ENCODE measurements at places on chromosomes 7 and 10.

- DNase-seq: no peak
- no peak overlapping the region for H3K4me3 ChIP-seq
- no peak overlapping the region for H3K27ac ChIP-seq
- H3K36me3 ChIP-seq: peaks cover 4% of the 10 kb centered on the region
- H3K27me3 ChIP-seq: peaks cover 26% of the 10 kb centered on the region
- peaks cover 15% of the 10 kb centered on the region for H3K4me1 ChIP-seq
Measured at GRCh38 chr10:123912466-123912865, 20.9 kb upstream of the CPXM2 start.

GRCh38 chr10:2686691-2687090 lies 380.7 kb upstream of the PFKP start:
- no peak overlapping the region for H3K27ac ChIP-seq
- no peak for DNase-seq
- H3K36me3 ChIP-seq: no peaks in the 10 kb centered on the region
- H3K27me3 ChIP-seq: peaks cover 7% of the 10 kb centered on the region

GRCh38 chr10:19578571-19578970 lies 237.7 kb upstream of the PLXDC2 start:
- no peaks in the 10 kb centered on the region for H3K36me3 ChIP-seq
- H3K27ac ChIP-seq: no peak overlapping the region
- no peaks in the 10 kb centered on the region for H3K27me3 ChIP-seq
- H3K4me3 ChIP-seq: no peak overlapping the region
- H3K4me1 ChIP-seq: no peaks in the 10 kb centered on the region
- DNase-seq: no peak

DNA sequence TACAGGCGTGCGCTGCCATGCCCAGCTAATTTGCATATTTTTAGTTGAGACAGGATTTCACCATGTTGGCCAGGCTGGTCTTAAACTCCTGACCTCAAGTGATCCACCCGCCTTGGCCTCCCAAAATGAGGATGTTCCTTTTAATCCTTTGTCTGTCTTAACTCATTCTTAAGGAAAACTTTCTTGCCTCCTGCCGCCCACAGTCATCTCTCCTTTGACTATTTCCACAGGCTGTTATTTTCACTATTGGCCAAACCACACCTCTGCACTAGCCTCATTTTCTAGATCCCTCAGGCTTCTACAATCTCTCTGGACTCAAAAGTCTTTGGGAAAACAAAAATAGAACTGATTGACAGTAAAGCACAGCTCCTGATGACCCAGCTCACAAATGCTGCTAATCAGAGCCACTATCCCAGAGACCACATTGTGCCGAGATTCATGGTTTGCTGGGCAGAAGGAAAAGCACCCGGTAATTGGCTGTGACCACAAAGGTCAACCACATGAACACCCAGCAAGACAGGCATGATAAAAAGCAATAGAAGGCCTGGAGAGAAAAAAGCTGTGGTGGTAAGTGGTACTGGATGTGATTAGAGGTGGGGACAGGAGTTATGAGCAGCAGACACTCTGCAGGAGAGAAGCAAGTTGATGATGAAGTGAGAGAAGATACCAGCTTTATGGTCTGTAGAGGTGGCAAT lies 44.1 kb upstream of the ZNRF2 start:
- H3K27ac ChIP-seq: no peak overlapping the region
- H3K27me3 ChIP-seq: no peaks in the 10 kb centered on the region
- no peaks in the 10 kb centered on the region for H3K36me3 ChIP-seq
- H3K4me1 ChIP-seq: peaks cover 38% of the 10 kb centered on the region
- DNase-seq: no peak
- peak overlapping the region; percentile 47 for H3K4me3 ChIP-seq

GRCh38 chr10:36412942-36413341 lies 712.5 kb upstream of the ANKRD30A start:
- no peak overlapping the region for H3K27ac ChIP-seq
- H3K27me3 ChIP-seq: no peaks in the 10 kb centered on the region
- H3K4me3 ChIP-seq: no peak overlapping the region

DNA sequence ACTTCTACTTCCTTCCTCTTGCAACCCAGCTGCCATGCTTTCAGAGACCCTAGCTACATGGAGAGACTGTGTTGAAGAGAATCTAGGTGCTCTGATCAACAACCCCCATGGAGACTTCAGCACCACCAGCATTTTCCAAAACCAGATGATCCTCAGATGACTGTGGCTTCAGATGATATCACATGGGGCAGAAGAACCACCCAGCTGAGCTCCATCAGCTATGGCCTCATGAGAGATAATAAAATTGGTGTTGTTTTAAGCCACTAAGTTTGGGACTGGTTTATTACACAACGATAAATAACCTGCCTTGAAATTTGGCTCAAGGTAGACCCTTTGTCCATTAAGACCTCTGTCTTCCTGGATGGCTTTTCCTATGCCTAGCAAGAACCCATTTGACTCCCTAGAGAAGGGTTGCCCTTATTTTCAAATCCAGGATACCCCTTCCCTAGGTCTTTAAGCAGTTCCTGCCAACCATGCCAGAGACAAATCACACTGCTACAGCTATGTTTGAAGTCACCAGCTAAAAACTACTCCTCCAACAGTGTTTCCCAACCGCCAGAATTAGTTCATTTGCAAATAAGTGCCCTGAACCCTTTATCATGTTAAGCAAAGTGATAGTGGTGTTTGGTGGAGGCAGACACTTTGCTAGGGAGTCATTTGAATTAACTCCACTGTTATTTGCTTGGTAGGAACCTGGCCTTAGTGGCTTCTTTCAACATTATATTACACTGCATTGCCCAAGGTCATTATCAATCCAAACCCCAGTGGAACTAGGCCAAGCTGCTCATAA lies 136.9 kb upstream of the PALS2 start:
- no peak for DNase-seq
- H3K27ac ChIP-seq: no peak overlapping the region
- H3K36me3 ChIP-seq: no peaks in the 10 kb centered on the region
- H3K4me3 ChIP-seq: no peak overlapping the region
- H3K4me1 ChIP-seq: peaks cover 3% of the 10 kb centered on the region

DNA sequence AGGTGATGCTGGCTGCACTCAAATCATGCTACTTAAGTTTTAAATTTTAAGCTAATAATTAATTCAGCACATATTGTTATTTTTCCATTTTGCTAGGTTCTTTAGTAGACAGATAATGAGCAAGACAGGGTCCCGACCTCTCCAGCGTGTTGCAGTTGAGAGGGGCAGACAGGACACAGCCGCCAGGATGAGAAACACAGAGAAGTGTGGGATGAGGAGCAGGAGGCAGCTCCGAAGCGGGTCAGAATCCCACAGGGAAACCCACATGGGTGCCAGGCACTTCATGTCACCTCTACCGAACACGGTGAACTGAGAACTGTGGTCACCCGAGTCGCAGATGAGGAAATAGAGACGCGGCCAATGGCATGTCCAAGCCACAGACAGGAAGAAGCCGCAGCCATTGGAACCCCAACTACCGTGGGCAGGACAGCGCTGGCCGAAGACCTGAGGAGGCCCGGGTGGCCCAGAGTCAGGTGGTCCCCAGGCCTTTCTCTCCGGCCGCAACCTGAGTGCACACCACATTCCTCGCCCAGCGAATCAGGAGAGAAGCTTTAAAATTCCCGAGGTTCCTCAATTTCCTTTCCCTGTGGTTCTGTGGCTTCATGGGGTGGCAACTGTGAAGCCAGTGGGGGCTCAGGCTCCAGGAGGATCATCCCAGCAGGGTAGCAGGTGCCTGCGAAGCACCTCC lies 213.0 kb downstream of the DNAJB6 start:
- H3K27me3 ChIP-seq: no peaks in the 10 kb centered on the region
- H3K4me3 ChIP-seq: no peak overlapping the region
- no peak overlapping the region for H3K27ac ChIP-seq
- no peak for DNase-seq
